ENCODE measurements at places on chromosomes 1 and 21.
A peak's percentile ranks its signal among the peaks of the same experiment; 100 is the strongest.

DNA sequence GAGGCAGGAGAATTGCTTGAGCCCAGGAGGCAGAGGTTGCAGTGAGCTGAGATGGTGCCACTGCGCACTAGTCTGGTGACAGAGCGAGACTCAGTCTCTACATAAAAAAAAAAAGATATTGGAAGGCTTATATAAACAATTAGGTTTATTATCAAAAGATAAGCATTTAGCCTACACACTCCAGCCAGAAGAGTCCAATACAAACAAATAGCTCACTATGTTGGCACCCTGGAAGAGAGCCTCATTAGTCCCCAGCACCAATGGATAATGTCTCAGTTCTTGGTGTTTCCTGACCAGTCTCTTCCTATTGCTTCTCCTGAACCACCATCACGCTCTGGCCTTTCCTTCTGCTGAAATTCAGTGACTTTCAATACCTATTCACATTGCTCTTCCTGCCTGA lies 48.6 kb upstream of the ATP1A1 start:
- DNase-seq: no peak

GRCh38 chr1:166789286-166789685 lies 50.0 kb upstream of the POGK start:
- DNase-seq: no peak

DNA sequence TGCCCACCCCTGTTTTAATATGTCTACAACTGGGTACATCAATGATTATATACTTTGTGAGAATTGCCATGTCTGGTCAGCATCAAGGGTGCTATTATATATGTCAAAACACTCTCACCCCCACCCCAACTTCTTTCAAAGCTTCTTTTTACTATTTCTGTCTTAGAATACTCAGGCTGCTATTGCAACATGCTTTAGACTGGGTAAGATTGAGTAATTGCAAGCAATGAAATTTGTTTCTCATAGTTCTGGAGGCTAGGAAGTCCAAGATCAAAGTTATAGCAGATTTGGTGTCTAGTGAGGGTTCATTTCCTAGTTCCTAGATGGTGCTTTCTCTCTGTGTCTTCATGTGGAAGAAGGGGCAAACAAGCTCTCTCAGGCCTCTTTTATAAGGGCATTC lies 100.5 kb upstream of the KCNK1 start:
- DNase-seq: no peak

- no peak for DNase-seq
These were observed 274.8 kb upstream of the RUNX1 start for GRCh38 chr21:35323947-35324346.

GRCh38 chr1:21778405-21778727 lies 4.6 kb downstream of the USP48 start:
- no peak for DNase-seq

DNA sequence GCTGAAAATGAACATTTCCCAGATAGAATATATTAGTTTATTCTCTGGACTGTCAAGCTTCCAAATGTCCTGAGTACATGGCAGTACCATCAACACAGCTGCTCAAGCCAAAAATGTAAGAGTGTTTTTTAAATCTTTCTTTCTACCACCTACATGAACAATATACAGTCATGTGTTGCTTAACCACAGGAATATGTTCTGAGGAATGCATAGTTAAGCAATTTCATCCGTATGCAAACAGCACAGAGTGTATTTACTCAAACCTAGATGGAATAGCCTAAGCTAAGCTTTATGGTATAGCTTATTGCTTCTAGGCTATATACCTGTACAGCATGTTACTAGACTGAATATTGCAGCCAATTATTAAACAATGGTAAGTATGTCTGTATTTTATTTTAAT lies 561.9 kb upstream of the ADGRL4 start:
- DNase-seq: no peak

GRCh38 chr1:184222652-184223052 lies 164.2 kb upstream of the C1orf21 start:
- DNase-seq: peak; percentile 37

GRCh38 chr1:245156736-245157505 lies 2.1 kb downstream of the KIF26B start:
- DNase-seq: no peak

DNA sequence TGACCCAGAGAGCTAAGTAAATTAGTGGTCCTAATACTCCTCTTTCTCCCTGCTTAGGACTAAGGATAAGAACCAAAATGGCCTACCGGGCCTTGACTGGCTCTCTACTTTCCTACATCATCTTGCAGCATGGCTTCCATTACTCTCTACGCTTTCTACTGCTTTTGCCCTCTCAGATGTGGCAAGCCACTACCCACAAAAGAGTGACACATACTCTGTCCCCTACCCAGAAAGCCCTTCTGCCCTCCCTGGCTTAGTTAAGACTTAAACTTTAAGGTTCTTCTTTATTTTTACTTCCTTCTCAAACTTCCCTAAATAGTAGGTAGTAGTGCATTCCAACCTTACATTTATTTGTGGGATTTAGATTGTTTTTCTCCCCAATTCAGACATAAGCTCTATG lies 228.1 kb downstream of the TPR start:
- no peak for DNase-seq

GRCh38 chr1:46684670-46685069 lies 13.0 kb downstream of the TEX38 start:
- no peak for DNase-seq

GRCh38 chr1:178232949-178233348 lies 139.0 kb downstream of the RASAL2 start:
- DNase-seq: no peak

- DNase-seq: no peak
These were observed 138.9 kb upstream of the SOD1 start for GRCh38 chr21:31520561-31521098.

DNA sequence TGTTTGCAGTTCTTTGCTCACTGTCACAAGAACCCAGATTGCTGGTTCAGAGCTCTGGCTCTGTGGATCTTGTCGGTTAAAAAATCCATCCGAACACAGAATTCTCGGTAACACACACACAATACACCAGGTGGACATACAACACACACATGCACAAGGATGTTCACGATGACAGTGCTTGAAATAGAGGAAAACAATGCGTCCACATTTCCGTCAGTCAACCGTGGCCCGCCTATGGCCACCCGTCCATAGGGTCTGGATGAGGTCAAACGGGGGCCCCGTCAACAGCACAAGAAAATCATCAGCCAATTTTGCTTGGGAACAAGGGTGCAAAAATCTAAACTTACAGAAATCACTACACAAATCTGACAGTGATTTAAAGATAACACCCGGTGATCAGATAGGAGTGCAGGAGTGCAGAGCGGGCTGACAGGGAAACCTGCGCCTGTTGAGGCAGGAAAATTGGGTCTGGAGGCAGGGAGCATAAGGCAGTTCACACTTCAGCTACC lies 50.4 kb upstream of the SLC19A1 start:
- no peak for DNase-seq

- peak; percentile 56 for DNase-seq
These were observed 22.0 kb upstream of the BATF3 start for GRCh38 chr1:212721388-212722247.

DNA sequence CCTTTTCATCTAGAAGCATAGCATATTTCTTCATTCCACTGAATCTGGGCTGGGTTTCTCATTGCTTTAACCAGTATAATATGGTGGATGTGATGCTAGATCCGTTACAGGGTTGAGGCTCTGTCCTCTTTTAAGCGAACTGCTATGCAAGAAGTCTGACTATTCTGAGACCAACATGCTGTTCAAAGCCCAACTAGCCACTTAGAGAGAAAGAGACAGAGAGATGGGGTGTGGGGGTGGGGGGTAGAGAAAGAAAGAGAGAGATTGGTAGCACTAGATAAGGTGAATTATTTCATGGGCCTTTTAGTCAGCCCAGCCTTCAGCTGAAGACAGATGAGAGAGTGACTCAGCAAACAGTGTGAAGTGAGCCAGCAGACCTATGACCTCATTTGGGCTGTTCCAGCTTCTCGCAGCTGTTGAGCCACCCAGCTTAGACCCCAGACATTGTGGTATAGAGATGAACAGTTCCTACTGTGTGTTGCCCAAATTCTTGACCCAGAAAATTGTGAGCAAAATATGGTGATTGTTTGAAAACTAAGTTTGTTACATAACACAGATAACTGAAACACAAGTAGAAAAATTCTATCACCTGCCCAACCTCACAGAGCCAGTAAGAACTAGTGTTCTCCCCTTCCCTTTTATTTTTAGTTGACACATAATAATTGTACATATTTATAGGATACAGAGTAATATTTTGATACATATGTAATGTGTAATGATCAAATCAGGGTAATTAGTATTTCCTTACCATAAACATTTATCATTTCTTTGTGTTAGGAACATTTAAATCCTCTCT lies 40.7 kb upstream of the PRKACB start:
- DNase-seq: peak; percentile 83

DNA sequence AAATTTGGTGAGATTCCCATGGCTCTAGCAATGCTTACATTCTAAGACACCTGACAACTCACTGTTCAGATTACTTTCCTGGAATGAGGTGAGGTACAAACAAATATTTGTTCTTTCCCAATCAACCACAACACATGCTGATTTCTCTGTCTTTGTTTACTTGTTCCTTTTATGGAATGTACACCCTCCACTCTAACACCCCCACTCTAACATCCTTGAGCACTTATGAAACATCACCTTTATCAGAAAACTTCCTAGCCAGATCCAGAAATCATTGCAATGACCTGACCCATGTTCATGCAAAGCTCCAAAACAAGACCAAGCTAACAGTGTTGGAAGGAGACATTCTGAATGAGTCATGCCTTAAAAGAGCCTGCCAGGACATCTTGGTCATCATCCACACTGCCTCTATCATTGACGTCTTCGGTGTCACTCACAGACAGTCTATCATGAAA lies 35.5 kb downstream of the HSD3B1 start:
- DNase-seq: no peak

DNA sequence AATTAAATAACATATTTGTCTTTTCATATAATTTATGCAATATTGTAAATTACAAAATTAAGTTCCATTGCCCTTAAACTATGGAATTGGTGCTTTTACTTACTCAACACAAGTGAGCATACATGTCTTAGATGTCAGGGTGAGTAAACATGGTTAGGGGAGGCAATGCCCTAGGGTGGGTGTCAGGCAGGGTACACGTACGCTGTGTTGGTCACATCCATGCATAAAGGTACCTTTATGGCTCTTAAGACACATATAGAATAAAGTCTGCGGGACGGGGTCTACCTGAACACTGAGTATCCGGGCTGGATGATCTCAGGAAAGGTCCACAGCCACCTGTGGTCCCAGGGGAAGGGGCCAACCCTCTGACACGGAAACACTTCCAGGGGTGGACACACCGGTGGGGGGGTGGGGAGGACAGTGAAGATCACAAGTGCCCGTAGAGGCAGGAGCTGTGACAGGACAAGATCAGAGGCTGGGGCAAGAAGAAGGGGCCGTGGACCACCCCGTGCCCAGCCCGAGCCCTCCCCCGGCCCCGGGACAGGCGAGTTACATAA lies 720 bp downstream of the LIN9 start:
- no peak for DNase-seq

DNA sequence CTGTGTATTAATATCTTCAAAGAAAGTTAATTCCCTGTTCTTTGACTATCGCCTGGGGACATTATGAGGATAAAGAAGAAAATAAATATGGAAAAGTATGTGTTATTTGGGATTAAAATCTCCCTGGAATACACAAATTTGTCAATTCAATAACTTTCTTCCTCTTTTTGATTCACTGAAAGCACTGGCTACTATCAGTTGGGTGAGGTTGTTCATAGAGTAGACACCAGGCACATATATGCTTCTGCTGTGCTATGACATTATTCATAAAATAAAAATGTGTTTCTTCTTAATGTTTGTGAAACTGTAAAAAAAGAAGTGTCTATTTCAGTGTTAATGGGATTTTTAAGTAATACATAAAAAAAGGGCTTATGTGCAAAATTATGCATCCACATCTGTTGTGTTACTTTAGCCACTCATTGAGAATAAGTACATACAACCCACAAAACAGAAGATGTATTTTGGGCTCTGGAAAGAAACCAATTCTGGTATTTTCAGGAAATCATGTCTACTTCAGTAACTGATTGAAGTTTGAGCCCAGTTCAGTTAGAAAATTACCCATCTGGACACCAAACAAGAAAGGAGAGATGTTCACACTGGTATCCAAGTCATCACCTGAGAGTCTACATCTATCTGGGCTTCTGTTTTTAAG lies 169.4 kb downstream of the GABPA start:
- DNase-seq: no peak

DNA sequence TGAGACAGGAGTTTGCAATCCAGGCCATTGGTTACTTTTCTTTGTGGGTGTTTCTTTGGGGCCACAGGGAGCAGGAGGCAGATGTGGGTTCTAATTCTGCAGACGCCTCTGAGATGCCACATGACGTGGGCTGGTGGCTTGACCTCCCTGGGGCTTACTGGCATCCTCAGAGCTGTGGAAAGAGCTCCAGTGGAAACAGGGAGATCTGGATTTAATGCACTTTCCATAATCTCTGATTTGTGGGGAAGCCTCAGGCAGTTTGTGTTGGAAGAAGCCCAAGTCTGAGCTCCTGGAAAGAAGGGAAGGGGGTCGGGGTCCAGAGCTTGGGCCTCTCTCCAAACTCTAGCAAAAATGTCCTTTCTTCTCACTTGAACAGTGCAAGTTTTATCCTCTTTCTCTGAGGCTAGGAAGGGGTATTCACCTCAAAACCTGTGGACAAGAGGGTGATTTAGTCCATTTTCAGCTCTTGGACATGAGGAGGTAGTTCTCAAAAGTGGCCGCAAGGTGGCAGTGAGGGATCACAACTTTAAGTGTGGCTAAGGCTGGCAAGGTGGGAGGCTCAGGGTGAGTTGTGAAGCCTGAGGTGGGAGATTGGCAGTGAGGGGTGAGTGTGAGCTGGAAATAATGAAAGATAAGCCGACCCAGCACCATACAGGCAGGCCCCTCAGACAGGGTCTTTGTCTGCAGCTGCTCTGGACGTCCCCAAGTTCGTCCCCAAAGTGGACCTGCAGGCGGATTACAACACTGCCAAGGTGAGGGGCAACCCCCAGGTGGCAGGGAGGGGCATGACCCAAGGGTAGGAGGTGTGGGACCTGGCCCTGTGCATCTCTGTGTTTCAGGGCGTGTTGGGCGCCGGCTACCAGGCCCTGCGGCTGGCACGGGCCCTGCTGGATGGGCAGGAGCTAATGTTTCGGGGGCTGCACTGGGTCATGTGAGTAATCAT lies 9.2 kb downstream of the IKBKE start:
- DNase-seq: peak; percentile 35

- DNase-seq: no peak
These were observed 178.4 kb downstream of the MIS18A start for GRCh38 chr21:32100423-32100822.

GRCh38 chr21:35007348-35007747 lies 41.8 kb downstream of the RUNX1 start:
- DNase-seq: no peak

GRCh38 chr1:26300578-26301275 lies 5.7 kb downstream of the UBXN11 start:
- DNase-seq: no peak
